ENCODE measurements at places on chromosomes 6 and 20.

DNA sequence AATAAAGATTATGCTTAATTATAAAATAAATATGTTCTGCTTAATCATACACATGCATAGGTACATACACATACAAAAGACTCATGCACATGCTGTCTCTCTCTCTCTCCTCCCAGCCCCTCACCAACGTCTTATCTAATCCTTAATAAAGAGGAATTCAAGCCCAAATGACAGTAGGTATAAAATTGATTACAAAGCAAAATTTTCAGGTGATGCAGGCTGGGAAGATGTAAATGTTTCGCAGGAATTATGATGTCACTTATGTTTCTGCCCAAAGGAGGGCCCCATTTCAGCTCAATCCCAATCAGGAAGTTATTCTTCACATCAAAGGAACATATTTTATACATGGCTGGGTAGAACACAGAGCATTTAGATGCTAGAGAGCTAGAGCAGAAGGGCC, 284.6 kb upstream of the ID4 start:
- no peak for DNase-seq

DNA sequence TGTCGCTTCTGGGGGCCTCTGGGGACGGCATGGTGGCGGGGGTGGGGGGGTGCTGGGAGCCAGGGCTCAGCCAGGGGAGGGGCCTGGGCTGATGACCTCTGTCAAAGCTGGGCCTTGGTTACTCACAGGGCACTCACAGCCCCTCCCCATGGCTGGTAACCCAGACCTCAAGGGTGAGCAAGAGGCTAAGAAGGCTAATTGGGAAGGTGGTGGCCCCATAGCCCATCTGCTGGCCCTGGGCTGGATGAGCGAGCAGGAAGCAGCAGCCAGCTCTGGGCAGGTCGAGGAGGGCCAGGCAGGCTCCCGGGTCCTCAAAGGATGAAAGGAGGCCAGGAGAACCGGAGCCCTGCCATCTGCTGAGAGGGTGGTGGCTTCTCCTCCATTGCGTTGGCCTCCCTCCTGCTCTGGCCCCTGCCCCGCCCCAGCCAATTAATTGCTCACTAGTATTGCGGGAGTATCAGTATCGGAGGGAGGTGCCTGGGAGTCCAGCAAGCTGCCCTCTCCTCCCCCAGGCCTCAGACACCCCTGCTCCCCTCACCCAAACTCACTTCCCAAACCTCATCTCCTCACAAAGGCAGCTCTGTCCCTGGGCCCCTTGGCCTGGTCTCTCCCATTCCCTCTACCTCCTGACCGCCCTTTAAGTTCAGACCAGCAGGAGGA, 1.0 kb upstream of the CDSN start:
- no peak for DNase-seq

- DNase-seq, result no peak
These were observed 32.8 kb downstream of the RAB22A start for GRCh38 chr20:58342104-58342945.

- no peak for DNase-seq
These were observed 10.9 kb downstream of the FYN start for GRCh38 chr6:111862314-111862713.

DNA sequence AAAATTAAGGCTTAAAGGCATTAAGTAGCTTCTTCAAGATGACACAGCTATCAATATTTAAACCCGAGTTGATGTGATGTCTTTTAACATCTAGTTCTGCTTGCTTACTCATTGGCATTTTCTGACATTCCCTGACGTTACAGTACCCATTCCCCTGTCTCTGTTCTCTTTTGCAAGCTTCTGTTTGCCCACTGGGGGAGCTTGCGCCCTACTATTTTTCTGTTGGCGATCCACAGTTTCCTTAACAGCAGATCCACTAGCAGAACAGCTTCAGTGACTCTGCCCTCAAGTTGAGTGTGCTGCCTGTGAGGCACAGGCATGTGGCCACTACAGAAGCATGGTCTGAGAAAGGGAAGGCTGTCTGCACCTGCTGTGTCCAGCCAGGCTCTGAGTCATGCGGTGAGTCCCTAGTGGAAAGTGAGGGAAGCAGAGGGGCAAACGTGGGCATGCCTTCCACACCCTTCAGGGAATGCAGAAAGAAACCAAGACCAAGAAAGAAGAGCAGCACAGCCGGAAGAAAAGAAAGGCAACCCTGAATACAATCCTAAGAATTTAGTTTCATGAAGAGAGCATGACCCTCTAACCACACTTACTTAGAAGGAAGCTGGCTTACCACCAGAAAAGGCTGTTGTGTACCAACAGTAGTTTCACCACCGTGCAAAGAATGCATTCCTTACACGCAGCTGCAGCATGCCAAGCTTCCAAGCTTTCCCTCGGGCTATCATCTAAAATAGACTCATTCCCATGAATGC, 97.7 kb upstream of the VGLL2 start:
- no peak for DNase-seq

DNA sequence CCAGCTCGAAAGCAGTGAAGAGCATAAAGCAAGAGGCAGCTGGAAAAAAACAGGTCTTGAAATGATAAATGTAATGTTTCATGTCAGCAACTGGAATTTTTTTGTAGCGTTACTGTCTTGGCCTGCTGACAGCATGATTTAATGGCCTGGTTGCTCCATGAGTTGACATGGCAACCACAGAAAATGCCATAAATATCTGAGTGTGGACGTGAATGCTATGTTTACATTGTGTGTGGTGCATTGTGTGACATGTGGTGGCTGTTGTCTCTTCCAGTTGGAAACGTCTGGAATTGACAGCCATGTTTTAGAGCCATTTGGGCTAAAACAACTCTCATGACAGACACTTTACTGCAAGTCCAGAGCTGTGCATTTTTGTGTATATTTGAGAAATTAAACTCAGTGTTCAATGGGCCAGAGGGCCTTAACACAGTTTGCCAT, 170.0 kb downstream of the FOXA2 start:
- no peak for DNase-seq

GRCh38 chr6:153840039-153840850, 198.8 kb upstream of the OPRM1 start:
- DNase-seq, result no peak

- DNase-seq, result no peak
These were observed 56.8 kb downstream of the EYA2 start for GRCh38 chr20:46951405-46951804.

DNA sequence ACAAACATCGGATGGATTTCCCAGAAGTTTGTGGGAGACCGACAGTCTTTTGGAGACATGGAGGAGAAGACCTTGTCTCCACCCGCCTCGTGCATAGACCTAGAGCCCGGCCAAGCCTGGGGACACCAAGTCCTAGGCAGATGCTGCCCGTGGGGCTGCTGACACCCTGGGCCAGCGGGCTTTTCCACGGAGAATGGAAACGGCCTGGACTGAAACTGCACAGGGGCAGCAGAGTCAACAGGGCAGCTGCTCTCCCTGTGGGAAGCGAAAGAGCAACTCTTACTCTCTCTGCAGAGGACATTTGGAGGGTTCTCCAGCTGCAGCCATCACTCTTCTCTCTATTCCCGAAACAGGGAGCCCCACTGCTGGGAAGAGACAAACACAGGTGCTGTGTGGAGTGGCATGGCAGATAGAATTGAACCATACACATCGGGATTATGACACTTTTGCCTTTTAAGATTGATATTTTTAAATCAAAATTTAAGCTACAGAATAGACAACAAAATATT, 401.2 kb downstream of the THBS2 start:
- no peak for DNase-seq

DNA sequence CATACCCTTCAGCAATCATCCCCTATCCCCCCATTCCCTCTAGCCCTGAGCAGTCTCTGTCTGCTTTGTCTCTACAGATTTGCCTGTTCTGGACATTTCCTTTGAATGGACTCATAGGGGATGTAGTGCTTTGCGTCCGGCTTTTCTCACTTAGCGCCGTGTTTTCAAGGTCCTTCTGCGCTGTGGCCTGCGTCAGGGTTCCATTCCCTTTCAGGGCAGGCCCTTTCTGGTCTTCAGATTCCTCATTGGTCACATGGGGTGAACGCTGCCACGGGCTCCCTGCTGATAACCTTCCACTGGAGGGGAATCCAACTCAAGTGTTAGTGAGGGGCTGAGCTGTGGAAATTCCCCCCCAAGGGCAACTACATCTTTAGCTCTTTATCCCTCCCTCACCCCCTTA, 36.4 kb upstream of the APCDD1L start:
- DNase-seq, result no peak

DNA sequence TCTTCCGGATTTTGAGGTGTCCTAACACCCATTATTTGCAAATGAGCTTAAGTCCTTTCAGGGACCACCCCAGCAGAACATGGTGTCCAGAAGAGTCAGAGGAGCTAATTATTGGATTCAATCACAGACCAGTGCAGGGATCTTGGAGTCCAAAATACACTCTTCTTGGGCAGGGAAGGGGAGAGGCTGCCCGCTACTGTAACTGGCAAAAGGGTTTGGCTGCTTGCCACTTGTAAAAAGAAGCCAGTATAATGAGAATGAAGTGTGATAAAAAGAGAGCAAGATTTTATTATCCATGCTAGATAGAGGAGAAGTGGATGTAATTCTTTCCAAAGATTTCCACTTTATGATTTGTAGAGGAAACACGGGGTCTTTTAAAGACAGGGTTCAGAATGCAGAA, 19.3 kb downstream of the SPINT3 start:
- DNase-seq, result no peak

All from SIG-M5 (cell line).